ENCODE measurements at places on chromosomes 7 and 10.
A peak's percentile ranks its signal among the peaks of the same experiment; 100 is the strongest.

- DNase-seq, result no peak
Observed at GRCh38 chr7:141754939-141755338, 9.0 kb upstream of the TAS2R3 start.

DNA sequence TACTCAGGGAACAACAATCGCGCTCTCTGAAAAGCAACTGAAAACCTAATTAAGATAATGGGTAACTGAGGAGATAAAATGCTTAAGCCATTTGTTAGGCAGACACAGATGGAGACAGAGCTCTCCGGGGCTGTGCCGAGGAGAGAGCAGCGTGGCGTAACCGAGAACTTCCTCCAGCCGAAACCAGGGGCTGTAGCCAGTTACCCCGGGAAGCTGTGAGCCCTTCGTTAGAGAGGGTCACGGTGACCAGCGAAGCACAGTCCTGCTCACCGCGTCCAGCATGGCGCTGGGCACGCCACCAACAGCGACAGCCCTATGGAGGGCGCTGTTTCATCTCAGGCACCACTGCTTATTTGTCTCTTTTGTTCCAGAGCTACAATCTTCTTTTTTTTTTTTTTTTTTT, 16.1 kb downstream of the PAPOLB start:
- no peak for DNase-seq

GRCh38 chr10:75230600-75231038, 5.1 kb downstream of the COMTD1 start:
- peak; percentile 96 for DNase-seq

DNA sequence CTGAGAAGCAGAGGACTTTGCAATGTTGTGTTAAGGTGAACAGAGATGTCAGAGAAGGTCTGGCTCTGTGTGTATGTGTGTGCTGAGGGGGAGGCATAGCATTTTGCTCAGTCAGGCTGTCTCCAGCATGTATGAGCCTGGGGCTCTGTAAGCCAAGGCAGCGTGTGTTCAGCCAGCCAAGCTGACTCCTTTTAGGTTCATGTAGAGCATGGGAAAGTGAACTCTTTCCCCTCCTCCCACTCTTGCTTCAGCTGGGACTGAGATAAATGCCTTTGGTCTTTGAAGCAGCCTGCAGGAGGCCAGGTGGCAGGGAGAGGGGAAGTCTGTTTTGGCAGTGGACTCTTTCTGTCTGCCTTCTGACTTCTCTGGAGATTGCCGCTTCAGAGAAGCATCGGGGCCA, 3.8 kb downstream of the SFXN2 start:
- DNase-seq, result no peak
